GM12891 (cell line): ENCODE measurements at places on chromosomes 6 and 20.

- no peak for DNase-seq
Measured at GRCh38 chr20:50558483-50558925, 48.3 kb downstream of the PTPN1 start.

GRCh38 chr6:129200151-129200550 lies 317.2 kb downstream of the LAMA2 start:
- no peak for DNase-seq

DNA sequence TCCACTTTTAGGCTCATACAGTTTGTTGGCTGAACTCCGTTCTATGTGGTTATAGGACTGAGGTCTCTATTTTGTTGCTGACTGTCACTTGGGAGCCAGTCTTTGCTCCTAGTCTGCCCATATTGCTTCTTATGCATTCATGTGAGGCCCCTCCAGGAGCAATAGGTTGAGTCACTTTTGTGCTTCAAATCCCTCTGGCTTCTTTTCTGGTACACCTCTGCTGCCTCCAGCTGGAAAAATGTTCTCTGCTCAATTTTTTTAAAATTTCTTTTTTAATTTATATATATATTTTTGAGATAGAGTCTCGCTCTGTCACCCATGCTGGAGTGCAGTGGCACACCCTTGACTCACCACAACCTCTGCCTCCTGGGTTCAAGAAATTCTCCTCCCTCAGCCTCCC lies 42.7 kb upstream of the NOX3 start:
- DNase-seq = no peak

GRCh38 chr20:35200267-35200666 lies 26.2 kb upstream of the MMP24 start:
- DNase-seq = no peak

- no peak for DNase-seq
Measured at GRCh38 chr20:40294175-40294574, 394.9 kb downstream of the MAFB start.

DNA sequence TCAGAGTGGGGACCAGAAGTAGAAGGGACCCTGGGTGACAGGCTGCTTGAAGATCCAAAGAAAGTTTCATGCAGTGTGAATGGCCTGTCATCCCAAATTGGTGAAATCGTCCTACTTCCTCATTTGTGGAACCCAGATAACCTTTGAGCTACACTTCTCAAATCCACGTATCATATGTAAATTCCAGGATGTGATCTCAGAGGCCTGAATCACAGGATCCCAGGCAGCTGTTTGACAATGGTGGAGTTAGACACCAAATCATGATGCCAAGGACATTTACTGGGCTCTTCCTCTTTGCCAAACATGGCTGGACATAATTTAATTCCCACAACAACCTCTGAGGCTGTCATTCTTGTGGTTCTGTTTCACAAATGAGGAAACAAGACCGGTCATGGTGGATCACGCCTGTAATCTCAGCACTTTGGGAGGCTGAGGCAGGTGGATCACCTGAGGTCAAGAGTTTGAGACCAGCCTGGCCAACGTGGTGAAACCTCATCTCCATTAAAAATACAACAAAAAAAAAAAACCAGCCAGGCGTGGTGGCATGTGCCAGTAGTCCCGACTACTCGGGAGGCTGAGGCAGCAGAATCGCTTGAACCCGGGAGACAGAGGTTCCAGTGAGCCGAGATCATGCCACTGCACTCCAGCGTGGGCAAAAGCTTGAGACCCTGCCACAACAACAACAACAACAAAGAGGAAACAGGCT lies 39.9 kb upstream of the TTPAL start:
- DNase-seq = no peak

- no peak for DNase-seq
Measured at GRCh38 chr20:25571240-25571639, 14.1 kb downstream of the NINL start.

DNA sequence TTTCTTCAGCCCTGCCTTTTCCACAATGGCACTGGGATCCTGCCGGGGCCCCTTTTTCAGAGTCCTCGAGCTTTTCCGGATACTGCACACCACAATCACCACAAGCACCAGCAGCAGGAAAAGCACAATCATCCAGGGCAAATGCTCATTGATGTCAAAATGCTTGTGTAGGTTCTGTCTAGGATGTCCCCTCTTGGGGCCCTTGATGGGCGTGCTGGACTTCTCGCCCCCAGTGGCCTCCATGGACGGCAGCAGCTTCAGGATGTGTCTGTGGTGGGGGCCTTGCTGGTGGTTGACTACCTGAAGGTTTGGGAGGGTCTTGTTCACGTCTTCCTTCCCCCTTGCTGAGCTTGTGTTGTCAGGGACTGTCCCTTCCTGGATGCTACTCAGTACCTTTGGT lies 25.7 kb downstream of the TNFRSF21 start:
- no peak for DNase-seq

- no peak for DNase-seq
Measured at GRCh38 chr6:160775792-160776580, 73.9 kb downstream of the PLG start.

GRCh38 chr6:470901-471448 lies 79.4 kb downstream of the IRF4 start:
- DNase-seq = no peak

DNA sequence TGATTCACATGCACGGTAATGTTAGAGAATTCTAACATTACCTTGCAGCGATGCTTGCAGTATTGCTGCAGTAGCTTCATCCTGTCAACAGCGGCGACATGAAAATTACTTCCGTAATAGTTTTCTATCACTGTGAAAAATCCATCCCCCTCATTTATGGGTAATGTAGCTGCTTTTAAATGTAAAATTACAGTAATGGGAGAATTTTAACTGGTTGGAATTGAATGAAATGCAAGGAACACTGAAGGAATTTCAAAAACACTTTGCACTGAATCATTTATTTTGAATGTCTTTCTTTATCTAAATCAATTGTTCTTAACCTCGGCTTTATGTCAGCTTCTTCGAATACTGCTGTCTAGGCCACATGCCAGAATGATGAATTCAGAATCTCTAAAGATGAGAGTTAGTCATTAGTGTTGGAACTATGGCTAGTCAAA lies 102.4 kb upstream of the HIVEP1 start:
- no peak for DNase-seq
